ENCODE measurements at places on chromosomes 3 and 15.

DNA sequence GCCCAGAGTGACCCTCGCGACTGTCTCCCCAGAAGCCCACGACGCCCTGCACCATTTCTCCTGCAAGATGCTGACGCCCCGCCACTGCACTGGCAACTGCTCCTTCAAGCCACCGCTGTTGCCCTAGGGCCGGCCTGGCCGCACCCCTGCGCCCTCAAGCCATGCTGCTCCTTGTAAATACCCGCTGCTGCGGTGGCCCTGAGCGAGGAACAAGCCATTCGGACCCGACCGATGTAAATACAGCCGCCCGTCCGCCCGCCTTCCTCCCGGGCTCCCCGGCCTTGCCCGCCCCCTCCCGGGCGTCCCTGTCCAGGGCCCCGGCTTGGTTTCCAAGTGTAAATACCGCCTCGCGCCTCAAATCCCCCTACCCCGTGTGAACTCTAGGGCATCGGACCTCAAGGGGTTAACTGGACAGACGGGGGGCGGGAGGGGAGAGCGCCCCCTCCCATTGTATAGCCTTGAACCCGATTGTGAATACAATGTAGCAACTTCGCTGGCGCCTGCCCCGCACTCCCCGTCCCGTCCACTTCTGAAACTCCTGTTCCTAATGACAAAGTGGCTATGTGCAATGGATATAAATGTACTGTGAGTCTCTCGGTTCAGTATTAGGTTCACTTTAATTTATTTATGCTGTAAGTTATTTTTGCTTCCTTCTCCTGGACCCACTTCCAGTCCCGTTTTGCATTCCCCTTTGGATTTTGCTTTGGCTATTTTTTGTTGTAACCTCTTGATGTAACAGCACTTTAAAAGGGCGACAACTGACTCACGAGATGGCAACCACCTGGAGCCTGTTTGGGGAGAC, 5.9 kb downstream of the RNU6-1 start:
- peak; percentile 51 for DNase-seq

DNA sequence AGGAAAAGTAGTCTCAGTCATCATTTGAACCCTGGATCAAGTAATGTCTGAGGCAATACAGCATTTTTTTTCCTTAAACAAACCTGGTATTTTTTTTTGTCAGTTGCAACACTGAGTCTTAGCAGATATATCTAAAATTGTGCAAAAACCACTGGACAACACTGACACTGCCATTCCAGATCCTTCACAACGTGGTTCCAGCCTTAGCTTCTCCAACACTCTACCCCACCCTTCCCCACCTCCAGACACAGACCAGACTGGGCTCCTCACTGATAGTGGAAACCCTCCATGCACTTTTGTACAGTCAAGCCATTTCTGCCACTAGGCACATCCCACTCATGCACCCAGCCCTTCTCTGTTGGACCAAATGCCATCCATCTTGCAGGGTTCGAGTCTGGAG, 199.6 kb upstream of the CTNNB1 start:
- DNase-seq = no peak

GRCh38 chr15:95680728-95681127, 649.8 kb upstream of the NR2F2 start:
- DNase-seq = no peak

DNA sequence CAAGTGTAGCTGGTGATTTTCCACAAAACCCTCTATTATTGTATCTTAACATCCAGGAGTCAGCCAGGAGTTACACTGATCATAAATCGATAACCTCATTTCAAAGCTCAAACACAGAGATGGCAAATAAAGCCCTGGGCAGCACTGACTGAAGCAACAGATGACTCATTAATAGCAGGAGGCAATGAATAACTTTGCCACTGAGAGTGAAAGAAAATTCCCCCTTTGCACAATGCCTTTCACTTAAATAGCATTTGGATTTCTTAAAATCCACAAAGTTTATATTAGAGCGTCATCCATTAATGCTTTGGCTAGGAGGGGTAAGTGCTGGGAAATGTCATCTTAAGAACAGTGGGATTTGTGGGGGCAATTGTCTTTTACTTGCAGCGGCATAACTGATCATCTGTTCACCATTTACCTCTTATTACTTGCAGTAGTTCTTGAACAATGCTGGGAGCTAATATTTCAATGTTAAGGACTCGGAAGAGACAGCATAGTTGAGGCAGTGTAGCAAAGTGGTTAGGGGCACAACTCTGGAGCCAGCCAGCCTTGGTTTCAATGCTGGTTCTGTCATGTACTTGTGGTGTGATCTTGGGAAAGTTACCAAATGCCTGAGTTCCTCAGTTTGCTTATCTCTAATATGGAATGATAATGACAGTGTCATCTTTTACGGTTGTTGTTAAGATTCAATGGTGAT, 630.4 kb upstream of the TBL1XR1 start:
- peak; percentile 90 for DNase-seq

DNA sequence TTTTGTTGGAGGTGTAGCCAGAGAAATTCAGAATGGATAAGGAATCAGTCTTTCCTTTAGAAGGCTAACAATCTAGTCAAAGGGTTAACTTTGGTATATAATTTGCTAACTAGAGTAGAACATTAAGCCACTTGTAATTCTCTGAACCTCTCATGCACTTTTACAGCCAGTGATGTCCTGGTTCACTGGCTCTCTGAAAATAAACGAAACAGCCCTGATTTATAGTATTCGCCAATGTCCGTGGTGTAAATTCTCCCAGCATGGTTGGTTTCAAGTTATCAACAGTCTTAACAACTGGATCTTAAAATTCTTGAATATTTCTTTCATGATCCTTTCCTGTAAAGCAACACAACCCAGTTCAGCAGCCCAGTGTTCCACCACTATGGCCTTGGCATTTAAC, 500.4 kb upstream of the CDIN1 start:
- DNase-seq = no peak

DNA sequence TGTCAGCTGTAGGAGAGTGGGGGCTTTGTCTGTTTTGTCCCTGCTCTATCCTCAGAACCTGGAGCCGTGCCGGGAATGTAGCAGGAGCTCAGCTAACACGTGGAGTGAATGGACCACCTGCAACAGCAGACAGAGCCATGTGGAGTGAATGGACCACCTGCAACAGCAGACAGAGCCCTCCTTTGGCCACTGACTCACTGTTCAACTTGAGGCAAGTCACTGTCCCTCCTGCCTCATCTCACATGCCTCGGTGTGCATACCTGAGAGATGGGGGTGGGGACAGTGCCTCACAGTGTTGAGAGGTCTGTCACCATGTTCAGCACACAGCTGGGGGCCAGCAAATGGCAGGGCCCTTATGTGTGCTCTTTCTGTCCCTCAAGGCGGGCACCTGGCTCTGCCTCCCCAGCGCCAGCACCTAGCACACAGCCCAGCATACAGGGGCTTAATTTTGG, 27.9 kb downstream of the FEM1B start:
- no peak for DNase-seq

GRCh38 chr3:82707035-82707434, 945.6 kb upstream of the GBE1 start:
- no peak for DNase-seq

DNA sequence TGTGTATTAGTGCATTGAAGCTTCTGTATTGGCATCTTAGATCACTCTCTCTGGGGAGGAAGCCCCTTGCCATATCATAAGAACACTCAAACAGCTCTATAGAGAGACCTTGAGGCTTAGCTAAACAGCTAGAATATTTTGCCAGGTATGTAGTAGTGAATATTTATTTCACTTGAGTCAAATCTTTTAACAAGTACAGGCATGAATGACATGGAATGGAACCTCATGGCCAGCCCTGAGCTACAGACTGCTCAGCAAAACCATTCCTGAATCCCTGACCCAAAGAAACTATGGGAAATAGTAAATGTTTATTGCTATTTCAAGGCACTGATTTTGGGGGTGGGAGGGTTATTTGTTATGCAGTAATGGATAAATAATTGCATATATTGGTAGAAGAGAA, 604.8 kb downstream of the MECOM start:
- DNase-seq = no peak

DNA sequence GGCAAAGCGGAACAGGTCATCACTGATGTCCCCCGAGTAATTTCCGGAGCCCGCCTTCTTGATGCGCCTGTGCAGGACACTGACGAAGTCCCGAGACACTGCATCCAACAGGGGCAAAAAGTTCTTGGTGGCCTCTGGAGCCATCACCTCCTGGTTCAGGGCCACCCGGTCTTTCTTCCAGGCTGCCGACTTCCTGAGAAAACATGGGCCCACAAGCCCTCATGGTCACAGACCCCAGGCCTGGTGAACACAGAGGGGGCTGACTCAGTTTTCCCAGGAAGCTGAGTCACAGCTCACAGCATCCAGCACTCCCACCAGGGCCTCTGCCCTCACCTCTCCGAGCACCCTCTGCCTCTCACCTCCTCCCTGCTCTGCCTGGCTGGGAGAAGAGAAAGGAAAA, 22.4 kb downstream of the CYP11A1 start:
- DNase-seq = no peak

Measured in inflammatory macrophage treated with lipopolysaccharide for 1 hour (primary cell).